GM23248 (cell line): ENCODE measurements at places on chromosomes 16 and 17. TPM values are rescaled to one million over a fixed set of nuclear protein-coding genes. Genes with fewer than 3 reads are reported as not detected.

- no peak for DNase-seq
These were observed 72.2 kb upstream of the GNAO1 start for GRCh38 chr16:56119133-56119532.

DNA sequence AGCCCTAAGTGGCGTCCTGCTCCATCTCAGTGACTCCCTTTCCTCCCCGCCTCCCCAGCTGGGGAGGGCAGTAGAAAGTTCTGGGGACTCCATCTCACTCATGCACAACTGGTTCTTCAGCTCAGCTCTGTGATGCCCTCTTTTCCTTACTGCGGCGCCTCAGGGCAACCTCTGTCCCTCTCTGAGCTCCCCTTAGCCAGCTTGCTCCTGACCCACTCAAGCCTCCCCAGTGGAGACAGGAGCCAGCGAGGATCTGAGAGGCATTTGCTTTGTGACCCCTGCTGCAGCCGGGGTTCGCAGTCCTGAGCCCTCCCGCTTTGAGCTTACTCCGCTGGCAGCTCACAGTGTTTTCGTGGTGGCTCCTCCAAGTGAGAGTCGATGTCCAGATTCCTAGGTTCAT is 6.2 kb upstream of the MRC2 start:
- no peak for DNase-seq

GRCh38 chr17:61862105-61862574 is 1.2 kb downstream of the BRIP1 start:
- DNase-seq = peak; percentile 36

GRCh38 chr17:58302919-58303585 is 22.3 kb upstream of the MPO start:
- no peak for DNase-seq

GRCh38 chr17:77124192-77124889 is 16.4 kb upstream of the SEC14L1 start:
- DNase-seq = peak; percentile 69

DNA sequence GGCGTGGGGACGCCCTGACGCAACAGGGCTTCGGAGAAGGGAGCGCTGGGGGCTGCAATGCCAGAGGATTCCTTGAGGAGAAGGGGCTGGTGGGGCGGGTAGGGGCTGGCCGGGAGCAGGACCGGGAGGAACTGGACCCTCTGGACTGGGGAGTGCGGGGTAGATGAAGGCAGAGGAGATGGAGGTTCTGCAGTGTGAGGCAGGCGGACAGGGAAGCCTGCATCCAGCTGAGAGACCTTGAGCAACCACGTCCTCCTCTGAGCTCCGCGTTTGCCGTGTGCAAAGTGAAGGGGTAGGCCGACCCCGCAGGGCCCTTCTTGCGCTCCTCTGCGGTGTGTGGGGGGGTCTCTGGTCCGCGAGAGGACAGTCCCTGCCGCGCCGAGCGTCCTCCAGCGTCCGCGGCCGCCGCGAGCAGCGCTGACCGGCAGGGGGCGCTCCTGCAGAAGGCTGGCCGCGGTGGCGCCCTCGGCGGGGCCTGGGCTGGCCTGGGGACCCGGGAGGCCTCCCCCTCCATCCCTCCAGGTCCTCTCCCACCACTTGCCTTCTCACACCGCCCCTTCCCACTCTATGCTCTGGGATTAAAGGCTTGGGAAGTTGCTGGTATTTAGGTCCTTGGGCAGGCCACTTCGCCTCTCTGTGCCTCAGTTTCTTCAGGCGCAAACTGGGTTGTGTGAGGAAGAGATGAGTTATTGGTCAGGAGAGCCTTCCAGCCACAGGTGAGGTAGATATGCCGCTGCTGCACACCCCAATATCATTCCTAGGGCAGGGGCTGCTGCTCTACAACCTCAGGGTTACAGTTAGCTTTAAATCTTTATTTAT is 9.6 kb upstream of the WNT9B start:
- DNase-seq = peak; percentile 58

DNA sequence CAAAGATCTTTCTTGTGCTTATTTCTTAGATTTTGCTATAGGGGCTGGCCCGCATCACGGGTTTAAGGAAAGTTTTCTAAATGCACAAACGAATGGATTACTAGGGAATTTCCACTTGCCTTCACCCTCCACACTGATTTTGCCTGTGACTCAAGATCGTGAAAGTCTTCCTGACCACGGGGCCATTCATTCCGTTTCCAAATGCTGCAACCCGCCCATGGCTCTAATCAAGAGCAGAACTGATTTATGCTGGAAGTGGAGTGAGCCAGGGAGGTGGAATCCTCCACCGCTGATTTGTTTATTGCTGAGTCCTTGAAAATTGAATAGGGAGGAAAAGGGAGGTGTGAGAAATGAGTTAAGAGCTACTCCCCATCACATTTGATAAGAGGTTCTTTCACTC is 52.4 kb downstream of the CA10 start:
- peak; percentile 2 for DNase-seq

- no peak for DNase-seq
These were observed 578 bp downstream of the RAC3 start for GRCh38 chr17:82031885-82032627.

- no peak for DNase-seq
These were observed 470 bp downstream of the TRPV3 start for GRCh38 chr17:3556916-3557767.

- peak; percentile 92 for DNase-seq
These were observed at the start of gene OSBPL7 for GRCh38 chr17:47821424-47822391. Gene OSBPL7, minus strand, starts transcription at chr17:47821794. Its CDS starts 1,516 bp downstream, at chr17:47820278.

DNA sequence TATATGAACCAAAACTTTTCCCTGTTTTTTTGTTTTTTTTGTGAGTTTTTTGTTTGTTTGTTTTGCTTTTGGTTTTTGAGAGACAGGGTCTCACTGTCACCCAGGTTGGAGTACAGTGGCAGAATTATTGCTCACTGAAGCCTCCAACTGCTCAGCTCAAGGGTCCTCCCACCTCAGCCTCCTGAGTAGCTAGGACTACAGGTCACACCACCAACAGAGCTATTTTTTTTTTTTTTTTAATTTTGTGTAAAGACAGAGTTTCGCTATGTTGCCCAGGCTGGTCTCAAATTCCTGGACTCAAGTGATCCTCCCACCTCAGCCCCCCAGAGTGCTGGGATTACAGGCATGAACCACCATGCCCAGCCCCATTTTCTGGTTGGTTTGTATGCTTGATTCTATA is 28.6 kb downstream of the CMTM4 start:
- DNase-seq = no peak

- DNase-seq = no peak
These were observed 17.2 kb upstream of the ABR start for GRCh38 chr17:1196946-1197345.

- DNase-seq = no peak
These were observed 16.2 kb downstream of the KRABD2 start for GRCh38 chr17:8360260-8360659.

DNA sequence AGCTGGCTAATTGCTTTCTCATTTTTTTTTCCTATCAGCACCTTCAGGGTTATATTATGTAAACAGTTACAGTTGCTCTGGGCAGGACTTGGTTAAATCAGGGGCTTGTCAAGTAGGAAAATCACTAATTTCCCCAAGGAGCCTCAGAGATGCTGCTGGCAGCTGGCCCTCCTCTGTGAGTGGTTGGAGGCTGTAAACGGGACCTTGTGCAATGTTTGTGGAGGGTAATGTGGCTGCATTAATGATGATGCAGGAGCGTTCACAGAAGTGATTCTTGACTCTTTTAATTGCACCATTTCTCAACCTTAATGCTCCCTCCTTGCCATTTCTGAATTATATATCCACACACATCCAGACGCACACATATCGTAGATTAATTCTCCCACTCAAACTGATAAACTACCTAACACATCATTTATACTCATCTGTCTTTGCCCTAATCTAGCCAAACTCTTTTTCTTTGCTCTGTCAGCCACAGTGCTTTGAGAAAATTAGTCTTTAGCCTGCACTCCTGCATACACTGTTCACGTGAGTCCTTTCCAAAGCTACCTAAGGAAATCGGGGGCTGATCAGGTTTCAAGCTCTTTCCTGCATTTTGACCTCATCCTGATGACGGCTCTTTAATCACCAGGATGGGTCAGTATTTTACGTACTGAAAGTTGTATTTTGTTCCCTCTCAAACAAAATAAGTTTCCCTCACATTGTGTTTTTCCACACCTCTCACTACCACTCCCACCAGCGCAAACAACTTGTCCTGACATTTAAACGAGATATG is 154.4 kb upstream of the PIRT start:
- DNase-seq = no peak

DNA sequence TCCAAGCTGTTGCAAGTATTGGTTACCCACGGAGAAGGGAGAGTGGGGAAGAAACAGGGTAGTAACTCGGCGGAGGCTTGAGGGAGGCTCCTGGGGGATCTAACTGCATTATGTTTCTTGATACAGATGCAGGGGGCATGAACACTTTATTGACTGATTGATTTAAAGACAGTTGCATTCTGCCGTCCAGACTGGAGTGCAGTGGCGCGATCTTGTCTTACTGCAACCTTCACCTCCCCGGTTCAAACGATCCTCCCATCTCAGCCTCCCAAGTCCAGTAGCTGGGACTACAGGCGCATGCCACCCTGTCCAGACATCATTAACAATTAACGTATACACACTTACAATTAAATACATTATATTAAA is 15.1 kb upstream of the ERN2 start:
- no peak for DNase-seq

- DNase-seq = peak; percentile 92
These were observed at the start of gene FKBP10 for GRCh38 chr17:41812381-41813151. Gene FKBP10, plus strand, starts transcription at chr17:41813004. Its CDS starts 31 bp downstream, at chr17:41813035.

- DNase-seq = peak; percentile 76
These were observed 9.9 kb downstream of the HEXIM2 start for GRCh38 chr17:45171338-45172231.

DNA sequence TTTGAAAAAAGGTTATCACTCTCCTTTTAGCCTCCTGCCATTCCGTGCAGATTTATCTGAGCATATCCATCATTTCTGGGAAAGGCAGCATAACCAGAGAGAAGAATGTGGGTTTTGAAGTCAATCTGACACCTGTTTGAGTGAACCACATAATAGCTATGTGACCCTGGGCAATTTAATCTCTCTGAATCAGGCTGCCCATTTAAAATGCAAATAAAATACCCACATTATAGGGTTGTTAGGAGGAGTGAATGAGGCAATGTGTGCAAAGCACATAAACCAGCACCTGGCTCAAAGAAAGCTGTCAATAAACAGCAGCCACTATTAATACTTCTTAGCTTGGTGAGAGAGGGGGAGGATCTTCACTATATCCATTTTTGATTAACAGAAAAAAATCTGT is 88.0 kb downstream of the CACNG1 start:
- no peak for DNase-seq

DNA sequence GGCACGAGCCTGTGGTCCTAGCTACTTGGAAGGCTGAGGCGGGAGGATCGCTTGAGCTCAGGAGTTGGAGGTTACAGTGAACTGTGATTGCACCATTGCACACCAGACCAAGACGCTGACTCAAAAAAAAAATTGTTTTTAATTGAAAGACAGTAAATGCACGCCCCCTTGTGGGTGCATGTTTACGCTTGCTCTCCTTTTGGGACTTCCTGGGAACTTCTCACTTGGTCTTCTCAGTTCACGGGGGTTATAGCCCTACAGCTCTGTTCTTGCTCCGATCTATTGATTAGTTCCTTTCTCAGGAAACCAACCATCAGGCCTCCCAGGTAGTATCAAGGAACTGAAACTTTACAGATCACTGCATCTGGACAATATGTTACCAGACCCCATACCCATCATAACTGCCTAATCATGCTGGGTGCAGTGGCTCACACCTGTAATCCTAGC is 14.2 kb upstream of the RIPOR1 start:
- DNase-seq = peak; percentile 92

DNA sequence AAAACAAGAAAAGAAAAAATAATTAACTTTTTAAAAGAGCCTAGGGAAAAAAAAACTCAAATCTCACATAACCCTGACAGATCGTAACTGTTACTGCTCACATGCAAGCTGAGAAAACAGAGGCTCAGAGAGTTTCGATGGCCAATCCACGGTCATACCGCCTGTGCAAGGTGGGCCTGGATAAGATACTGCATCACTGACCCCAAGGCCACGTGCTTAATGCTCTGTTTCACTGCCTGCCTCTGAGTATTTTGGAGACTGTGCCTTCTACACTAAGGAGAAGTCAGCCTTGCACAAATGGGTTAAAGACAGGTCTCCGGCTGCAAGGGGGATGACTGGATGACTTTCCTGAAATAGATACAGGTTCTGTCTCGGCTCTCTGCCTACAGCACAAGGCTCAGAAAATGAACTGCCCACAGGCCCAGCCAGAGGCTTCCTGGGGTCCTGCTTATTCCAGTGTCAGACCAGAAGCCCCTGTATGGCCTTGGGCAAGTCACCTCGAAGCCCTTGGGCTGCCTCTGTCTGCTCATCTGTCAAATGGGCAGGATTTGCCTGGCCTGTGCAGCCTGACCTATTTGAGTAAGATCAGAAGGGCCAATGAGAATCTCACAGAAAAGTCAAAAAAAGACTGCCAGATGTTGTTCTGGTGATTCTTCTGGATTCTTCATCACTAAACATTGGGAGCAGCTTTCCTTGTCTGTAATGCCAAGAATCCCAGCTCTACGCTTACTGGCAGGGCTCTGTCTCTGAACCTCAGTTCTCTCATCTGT is 25.8 kb downstream of the CNGB1 start:
- DNase-seq = no peak

DNA sequence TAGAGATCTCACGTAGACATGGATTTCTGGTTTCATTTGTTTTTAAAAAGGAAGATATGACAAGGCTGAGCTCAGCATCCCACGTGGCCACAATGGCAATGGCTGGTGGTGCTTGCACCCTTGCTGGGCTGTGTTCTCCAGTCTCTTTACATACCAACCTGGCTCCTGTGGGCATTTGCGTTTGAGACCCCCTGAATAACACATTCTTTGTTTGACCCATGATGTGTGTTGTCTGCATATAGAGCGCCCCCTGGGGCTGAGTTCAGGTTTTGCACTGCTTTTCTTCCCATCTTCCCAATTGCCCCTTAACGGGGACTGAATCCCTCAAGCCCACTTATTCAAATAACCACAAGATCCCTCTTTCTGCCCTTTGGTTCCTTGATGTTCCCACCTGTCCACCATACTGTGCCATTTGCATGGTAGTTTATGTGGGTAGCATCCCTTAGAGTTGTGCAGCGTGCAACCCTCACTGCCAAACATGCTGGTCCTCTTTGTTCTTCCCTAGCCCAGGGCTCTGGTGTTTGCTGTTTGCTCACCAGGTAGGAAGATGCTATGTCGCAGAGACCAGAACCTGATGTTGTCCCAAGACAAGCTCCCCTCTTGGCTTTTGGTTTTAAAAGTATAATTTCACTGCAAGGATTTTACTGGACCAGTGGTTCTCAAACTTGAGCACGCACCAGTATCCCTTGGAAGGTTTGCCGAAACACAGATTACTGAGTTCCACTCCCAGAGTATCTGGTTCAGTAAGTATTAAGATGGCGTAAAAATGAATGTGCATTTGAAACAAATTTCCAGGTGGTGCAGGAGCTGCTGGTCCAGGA is 38.5 kb upstream of the NKD1 start:
- DNase-seq = peak; percentile 13

Gene RNF112
- total RNA-seq = 7.8 and 9.1 TPM in 2 replicates

Gene SYNGR2
- 6.2 and 15.4 TPM in 2 replicates for total RNA-seq

Gene NGFR
- 0.25 and 0.43 TPM in 2 replicates for total RNA-seq

Gene TEKT5
- total RNA-seq = not detected in 2 replicates

Gene ASIC2
- under 0.01 TPM in 1 of 2 replicates, not detected in the other for total RNA-seq

Gene PITPNM3
- 12.8 and 13.7 TPM in 2 replicates for total RNA-seq

Gene SOX15
- 3.9 TPM in 1 of 2 replicates, not detected in the other for total RNA-seq
